ENCODE measurements at places on chromosomes 2 and 18. TPM values are rescaled to one million over a fixed set of nuclear protein-coding genes. Genes with fewer than 3 reads are reported as not detected.

DNA sequence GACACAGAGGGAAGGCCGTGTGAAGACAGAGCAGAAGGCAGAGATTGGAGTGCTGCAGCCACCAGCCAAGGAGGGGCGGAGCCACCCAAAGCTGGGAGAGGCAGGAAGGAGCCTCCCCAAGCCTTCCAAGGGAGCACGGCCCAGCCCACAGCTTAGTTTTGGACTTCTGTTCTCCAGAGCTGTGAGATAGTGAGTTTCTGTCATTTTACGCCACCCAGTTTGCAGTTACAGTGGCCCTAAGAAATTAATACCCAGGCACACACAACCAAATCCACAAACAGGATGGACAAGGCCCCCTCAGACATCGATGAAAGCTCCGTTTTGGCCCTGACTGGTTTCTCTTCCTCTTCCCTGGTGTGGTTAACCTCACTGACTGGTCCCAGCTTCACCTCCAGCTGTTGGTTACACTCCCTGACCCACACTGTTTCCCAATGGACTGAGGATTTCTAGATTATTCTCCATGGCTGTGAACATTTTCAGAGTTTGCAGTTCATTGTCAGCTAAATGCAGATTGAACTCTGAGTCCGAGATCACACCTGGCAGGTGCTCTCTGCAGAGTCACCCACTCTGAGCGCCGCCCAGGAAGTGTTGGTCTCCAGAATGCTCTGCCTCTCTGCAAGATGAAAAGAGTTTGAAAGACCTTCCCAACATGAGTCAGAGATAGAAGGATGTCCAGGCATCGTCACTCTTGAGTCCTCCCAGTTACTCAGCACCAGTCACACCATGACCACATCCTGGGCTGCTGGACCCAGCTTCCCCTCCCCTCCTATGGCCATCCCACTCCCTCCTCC is 100.2 kb downstream of the TWIST2 start:
- H3K4me3 ChIP-seq: no peak overlapping the region
- H3K36me3 ChIP-seq: no peaks in the 10 kb centered on the region
- no peaks in the 10 kb centered on the region for H3K4me1 ChIP-seq
- DNase-seq: no peak
- peaks cover 18% of the 10 kb centered on the region for H3K27me3 ChIP-seq

- no peaks in the 10 kb centered on the region for H3K27me3 ChIP-seq
- H3K36me3 ChIP-seq: no peaks in the 10 kb centered on the region
- H3K4me3 ChIP-seq: no peak overlapping the region
- no peak for DNase-seq
- no peaks in the 10 kb centered on the region for H3K4me1 ChIP-seq
- peak overlapping the region; percentile 59 for H3K27ac ChIP-seq
Observed at GRCh38 chr18:55732227-55733106, 144.5 kb upstream of the TCF4 start.

- H3K27ac ChIP-seq: no peak overlapping the region
- no peak for DNase-seq
- H3K4me3 ChIP-seq: no peak overlapping the region
- no peaks in the 10 kb centered on the region for H3K36me3 ChIP-seq
- H3K4me1 ChIP-seq: no peaks in the 10 kb centered on the region
Observed at GRCh38 chr18:57075716-57076400, 71.0 kb upstream of the BOD1L2 start.

DNA sequence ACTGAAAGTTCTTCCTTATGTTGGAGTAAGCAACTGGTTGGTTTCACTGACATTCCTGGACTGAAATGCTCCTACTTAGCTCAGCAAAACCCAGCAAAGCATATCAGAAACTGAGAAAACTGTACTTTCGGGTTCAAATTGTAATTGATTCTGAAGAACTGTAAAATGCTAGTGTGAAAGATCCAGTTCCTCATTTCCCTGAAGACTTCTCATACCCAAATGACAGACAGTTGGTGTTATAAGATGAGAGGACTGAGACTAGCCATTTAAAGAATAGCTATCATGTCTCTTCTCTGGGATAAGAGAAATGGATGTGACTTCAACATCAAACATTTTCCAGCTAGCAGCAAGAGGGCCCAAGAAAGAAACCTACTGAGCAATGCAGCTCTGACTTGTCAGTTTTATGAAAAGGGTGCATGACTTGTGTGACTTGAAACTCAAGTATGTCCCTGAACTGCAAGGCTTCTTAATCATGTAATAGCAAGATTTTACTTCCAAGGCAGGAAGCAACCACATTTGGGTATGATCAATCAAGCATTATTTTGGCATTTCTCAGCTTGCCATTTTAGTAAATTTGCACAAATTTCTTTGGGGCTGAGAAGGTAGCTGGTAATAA is 420.3 kb upstream of the MMADHC start:
- no peaks in the 10 kb centered on the region for H3K27me3 ChIP-seq
- no peaks in the 10 kb centered on the region for H3K36me3 ChIP-seq
- H3K27ac ChIP-seq: no peak overlapping the region
- no peak for DNase-seq

DNA sequence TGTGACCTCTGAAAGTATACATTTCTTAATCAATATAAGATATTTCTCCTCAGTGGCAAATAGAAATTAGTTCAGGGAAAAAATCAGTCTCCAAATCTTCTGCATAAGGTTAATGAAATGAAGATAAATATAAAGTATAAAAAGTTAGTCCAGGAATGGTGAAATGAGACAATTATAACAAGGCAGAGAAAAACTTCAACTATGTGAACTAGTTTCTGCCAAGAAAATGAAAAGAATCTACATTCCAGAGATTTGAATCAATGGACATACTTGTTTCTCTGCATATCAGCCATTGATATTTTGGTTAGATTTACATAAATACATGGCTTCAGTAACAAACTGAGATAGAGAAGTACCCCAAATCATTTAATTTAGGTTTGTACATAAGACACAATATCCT is 249.0 kb downstream of the EXOC6B start:
- H3K27me3 ChIP-seq: no peaks in the 10 kb centered on the region
- H3K4me3 ChIP-seq: no peak overlapping the region
- H3K36me3 ChIP-seq: no peaks in the 10 kb centered on the region
- peaks cover 3% of the 10 kb centered on the region for H3K4me1 ChIP-seq

DNA sequence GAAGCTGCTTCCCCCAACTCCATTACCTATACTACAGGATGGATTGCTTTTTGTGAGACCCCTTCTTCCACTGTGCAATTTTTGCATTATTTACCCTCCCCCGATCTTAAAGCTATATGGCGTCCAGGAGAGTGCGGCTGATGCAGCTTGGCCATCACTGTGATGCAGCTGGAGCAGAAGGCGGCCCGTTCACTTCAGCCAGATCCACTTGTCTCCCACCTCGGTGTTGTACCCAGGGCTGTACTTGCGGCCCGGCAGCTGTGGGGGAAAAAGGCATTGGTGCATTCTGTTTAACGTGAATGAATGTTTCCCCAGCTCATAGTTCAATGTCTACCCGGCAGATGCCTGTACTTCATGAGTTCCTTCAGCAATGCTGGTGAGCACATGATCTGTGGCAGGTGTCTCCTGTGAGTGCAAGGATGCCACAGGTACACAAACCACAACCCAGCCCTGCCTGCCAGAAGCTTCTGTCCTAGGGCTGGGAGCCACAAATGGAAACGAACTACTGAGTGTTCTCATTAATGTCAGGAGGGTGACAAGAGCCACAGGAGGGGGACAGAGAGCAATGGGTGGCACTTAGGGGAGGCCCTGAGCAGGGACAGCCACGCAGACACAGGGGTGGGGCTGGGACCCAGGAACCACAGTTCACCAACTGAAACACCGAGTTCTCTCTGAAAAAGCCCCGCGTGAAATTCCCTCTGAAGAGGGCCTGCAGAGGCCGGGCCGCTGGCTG is 64.0 kb downstream of the NDUFA10 start:
- H3K27ac ChIP-seq: no peak overlapping the region
- peaks cover 16% of the 10 kb centered on the region for H3K4me1 ChIP-seq
- peaks cover 45% of the 10 kb centered on the region for H3K36me3 ChIP-seq
- no peaks in the 10 kb centered on the region for H3K27me3 ChIP-seq
- no peak overlapping the region for H3K4me3 ChIP-seq

DNA sequence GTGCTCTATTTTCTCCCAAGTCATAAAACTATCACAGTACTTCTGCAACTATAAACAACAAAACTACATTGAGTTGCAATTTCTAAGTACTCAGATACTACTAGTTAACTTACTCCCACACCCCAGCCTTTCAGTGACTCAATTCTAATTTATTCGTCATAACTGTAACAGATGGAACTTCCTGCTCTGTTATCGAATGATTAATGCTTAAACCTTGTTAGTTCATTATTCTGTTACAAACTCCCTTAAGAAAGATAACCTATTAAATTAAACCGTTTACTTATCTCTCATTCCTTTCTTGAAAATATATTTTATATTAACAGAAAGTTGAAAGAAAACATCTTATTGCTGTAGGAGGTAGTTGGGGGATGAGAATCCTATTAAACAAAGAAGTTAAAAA is 17.0 kb downstream of the TNFAIP6 start:
- DNase-seq: no peak
- no peaks in the 10 kb centered on the region for H3K36me3 ChIP-seq
- no peak overlapping the region for H3K4me3 ChIP-seq

DNA sequence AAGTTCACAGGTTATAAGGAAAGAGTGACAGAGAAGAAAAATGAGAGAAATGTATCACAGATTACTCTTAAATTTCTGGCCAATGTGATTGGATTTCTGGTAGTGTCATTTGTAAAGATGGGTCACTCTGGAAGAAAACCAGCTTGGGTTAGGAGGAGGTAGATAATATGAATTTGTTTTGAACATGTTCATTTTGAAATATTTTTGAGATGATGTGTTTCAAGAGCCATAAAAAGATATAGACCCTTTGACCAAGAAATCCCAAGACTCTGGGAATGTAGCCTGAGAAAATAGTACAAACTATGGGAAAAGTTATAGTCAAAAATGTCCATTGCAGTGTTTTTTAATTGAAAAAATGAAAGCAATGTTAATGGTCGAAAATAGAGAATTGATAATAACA is 70.7 kb downstream of the CALCRL start:
- no peak overlapping the region for H3K27ac ChIP-seq
- no peak for DNase-seq
- H3K36me3 ChIP-seq: no peaks in the 10 kb centered on the region
- no peaks in the 10 kb centered on the region for H3K4me1 ChIP-seq

DNA sequence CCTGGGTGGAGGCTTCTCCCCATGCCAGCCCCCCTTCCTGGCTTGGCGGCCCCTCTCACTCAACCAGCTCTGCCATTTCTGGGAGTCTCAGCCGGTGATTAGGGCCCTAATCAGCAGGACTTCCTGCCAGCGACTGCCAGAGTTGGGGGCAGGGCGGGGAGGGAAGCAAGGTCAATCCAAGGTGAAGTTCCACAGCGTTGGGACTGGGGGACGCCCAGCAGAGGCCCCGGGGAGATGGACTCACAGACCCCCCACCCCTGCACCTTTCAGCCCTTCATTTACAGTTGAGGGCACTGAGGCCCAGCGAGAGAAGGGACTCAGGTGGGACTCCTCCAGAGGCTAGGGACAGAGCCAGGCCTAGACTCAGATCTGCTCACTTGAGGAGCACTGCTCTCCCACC is 65.3 kb downstream of the TNS1 start:
- peak overlapping the region; percentile 95 for H3K27ac ChIP-seq
- peaks cover 29% of the 10 kb centered on the region for H3K4me1 ChIP-seq
- peak; percentile 87 for DNase-seq
- no peaks in the 10 kb centered on the region for H3K27me3 ChIP-seq
- no peak overlapping the region for H3K4me3 ChIP-seq
- no peaks in the 10 kb centered on the region for H3K36me3 ChIP-seq

- H3K4me3 ChIP-seq: no peak overlapping the region
- H3K27me3 ChIP-seq: no peaks in the 10 kb centered on the region
- DNase-seq: no peak
- no peaks in the 10 kb centered on the region for H3K36me3 ChIP-seq
- H3K4me1 ChIP-seq: no peaks in the 10 kb centered on the region
Observed at GRCh38 chr2:124353656-124354055, 328.6 kb downstream of the CNTNAP5 start.

- no peak overlapping the region for H3K4me3 ChIP-seq
- no peak overlapping the region for H3K27ac ChIP-seq
- H3K36me3 ChIP-seq: no peaks in the 10 kb centered on the region
Observed at GRCh38 chr18:74194691-74195090, 46.4 kb downstream of the TIMM21 start.

DNA sequence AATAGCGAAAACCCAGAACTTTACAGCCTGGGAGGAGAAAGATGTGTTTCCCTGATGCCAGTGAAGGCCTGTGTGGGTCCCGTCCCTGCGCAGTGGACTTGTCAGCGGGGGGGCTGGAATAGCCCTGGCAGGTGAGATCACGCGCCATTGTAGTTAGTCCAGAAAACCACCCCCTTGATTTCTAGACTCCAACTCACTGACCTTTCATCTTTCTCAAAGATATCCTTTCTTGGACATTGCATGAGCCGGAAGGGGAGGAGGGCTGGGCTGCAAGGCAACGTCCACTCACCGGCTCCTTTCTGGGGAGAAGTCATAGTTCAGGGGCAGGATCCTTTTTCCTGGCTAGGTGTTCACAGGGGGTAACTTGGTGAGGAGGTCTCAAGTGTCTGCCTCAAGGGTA is 22.3 kb upstream of the ASAP2 start:
- H3K4me1 ChIP-seq: peaks cover 3% of the 10 kb centered on the region
- no peaks in the 10 kb centered on the region for H3K36me3 ChIP-seq
- no peak for DNase-seq
- H3K4me3 ChIP-seq: no peak overlapping the region
- no peaks in the 10 kb centered on the region for H3K27me3 ChIP-seq
- H3K27ac ChIP-seq: no peak overlapping the region

DNA sequence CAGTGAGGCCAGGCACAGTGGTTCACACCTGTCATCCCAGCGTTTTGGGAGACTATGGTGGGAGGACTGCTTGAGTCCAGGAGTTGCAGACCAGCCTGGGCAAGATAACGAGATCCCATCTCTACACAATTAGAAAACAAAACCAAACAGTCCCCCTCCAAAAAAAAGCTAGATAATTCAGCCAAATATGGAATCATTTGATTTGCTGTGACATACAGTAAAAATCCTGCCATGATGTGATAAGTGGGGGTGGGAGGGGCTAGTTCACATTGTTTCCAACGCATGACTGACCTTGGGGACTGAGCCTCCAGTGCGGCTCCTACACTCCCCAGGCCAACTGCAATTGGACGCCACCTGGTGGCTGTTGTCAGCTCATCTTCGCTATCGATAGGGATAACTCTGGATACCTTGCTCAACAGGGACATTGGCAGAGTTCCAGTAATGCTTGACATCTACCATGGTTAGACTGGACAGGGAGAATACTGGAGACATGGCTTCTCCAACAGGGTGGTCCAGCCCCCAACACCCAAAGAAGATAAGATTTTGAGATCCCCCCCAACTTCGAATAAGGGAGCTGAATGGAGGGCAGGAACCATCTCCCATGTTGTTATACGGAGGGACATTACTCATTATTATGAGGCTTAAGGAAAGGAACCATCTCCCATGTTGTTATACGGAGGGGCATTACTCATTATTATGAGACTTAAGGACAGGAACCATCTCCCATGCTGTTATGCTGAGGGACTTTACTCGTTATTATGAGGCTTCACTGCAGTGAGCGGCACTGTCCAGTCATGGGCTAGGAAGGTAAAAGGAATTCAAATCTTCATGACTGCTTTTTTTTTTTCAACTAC is 135.9 kb downstream of the TGIF1 start:
- H3K27me3 ChIP-seq: no peaks in the 10 kb centered on the region
- peak; percentile 73 for DNase-seq
- H3K4me3 ChIP-seq: no peak overlapping the region
- H3K27ac ChIP-seq: no peak overlapping the region
- no peaks in the 10 kb centered on the region for H3K36me3 ChIP-seq
- H3K4me1 ChIP-seq: no peaks in the 10 kb centered on the region

Gene C2orf15
- 4.8 TPM for total RNA-seq

Gene CRYGD
- total RNA-seq: not detected

Gene SERPINB4
- total RNA-seq: not detected

Gene REG1B
- 4.0 TPM for total RNA-seq

Gene OSGEPL1
- 8.0 TPM for total RNA-seq

Gene CHAC2
- total RNA-seq: 1.6 TPM

Gene GATA6
- 34.3 TPM for total RNA-seq
